ENCODE measurements at places on chromosomes 1 and 21. TPM values are rescaled to one million over a fixed set of nuclear protein-coding genes. Genes with fewer than 3 reads are reported as not detected.

Gene CD101
- 0.09 TPM for total RNA-seq

Gene ERICH3
- not detected for total RNA-seq

Gene SDC3
- total RNA-seq: 26.8 TPM

Gene WNT3A
- total RNA-seq: not detected

Gene FGR
- total RNA-seq: not detected

Measured in fibroblast of the aortic adventitia (primary cell).